ENCODE measurements at places on chromosomes 13 and 19.

- DNase-seq = no peak
Measured at GRCh38 chr19:4386041-4386782, 14.1 kb downstream of the SH3GL1 start.

- DNase-seq = no peak
Measured at GRCh38 chr13:42614436-42615035, 40.6 kb downstream of the TNFSF11 start.

DNA sequence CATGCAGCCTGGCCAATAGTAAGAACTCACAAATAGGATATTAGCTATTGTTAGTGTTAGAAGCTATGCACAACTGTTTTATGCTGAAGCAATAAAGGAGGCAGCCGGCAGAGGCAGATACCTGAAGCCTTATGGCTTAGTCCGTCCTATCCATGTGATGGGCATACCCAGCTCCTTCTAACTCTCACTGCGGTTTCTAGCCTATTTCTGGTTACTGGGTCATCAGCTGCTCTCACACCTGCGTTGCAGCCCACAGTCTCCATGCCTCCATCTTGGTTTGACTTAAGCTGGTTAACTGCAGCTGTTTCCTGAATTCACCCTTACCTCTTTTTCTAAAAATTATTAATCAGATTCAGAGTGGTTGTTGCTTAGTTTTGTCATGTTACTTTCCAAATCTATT is 40.5 kb upstream of the CNMD start:
- DNase-seq = no peak

DNA sequence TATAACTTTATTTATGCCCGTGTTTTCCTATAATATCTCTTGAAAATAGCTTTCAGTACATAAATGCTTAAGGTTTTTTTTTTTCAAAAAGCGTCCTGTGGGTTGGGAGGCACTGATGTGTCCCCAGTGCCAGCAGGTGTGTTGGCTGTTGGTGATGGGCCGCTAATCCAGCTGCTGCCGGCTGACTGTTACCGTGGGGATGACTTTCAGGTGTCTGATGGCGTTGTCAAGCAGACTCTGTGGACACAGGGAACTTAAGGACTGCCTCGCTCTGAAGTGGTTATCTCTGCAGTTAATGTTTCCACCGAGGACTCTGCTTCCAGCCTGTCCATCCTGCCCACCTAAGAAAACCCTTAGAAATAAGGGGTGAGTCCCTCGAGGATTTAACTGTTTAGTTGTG is 94.5 kb downstream of the ANKRD10 start:
- DNase-seq = no peak

GRCh38 chr19:29206453-29206852 is 6.5 kb downstream of the UQCRFS1 start:
- DNase-seq = no peak

DNA sequence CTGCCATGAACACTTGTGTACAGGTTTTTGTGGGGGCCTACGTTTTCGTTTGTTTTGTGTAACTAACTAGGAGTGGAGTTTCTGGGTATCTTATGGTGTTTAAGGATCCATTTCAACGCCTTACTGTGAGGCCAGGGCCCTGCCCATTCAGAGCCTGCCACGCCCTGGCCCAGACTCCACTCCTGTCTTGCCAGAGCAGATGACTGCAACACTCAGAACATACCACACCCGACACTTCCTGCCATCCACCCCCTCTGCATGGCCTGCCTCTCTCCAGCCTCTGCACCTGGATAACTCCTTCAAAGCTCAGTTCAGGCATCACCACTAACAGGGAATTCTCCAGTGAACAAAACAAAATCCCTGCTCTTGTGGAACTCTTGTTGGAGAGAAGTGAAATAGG is 43.2 kb downstream of the RGCC start:
- DNase-seq = no peak

GRCh38 chr13:48634636-48635035 is 19.1 kb upstream of the CYSLTR2 start:
- DNase-seq = no peak

GRCh38 chr19:46696052-46696451 is 20.9 kb downstream of the PRKD2 start:
- no peak for DNase-seq

GRCh38 chr19:44308011-44308410 is 3.2 kb upstream of the ZNF235 start:
- DNase-seq = no peak

DNA sequence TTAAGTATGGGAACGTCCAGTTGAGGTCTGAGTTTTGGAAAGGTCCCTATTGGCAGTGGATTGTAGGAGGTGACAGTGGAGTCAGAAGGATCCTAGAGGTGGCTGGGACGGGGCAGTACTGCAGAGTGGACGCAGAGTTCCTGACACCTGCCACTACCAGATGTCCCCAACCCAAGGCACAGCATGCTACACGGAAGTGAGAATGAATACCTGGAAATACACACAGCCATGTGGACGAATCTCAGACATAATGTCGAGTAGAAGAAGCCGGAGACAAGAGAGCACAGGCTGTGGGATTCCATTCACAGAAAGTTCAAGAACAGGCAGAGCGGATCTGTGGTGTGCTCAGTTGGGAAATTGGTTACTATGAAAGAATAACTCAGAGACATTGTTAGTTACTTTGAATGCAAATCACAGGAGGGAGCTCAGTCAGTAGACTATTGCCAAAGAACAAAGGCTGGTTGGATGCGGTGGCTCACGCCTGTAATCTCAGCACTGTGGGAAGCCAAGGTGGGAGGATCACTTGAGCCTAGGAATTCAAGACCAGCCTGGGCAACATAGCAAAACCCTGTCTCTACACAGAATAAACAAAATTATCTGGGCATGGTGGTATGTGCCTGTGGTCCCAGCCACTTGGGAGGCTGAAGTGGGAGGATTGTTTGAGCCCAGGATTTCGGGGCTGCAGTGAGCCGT is 37.4 kb downstream of the RYR1 start:
- no peak for DNase-seq

DNA sequence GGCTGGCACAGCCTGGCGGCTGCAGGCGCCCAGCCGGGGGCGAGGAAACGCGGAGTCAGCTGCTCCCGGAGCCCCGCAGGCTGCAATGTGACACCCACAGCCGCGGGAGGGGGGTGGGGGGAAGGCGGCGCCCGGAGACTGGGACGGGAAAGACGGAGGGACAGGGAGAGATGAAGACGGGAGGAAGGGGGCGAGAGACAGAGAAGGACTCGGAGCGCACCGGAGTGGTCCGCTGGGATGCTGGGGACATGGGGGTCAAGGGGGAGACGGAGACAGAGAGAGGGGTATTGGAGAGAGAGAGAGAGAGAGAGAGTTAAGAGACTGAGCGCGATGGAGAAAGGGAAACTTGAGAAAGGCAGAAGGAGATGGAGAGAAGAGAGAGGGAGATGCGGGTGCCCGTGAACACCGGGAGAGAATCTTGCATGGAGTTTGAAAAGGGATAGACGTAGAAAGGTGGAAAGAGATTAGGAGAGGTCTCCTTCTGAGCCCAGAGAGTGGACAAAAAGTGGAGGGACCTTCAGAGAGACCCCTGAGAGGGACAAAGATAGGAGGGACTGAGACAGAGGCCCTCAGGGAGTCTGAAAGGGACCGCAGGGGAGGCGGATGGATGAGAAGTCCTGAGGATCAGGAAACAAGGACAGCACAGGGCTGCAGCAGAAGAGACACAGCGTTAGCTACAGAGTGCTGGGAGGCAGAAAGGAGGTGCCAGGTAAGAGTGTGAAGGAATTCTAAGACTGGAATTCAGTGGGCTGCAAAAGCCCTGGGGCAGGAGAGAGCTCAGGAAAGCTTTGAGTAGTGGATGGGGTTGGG is 1.0 kb downstream of the SCN1B start:
- no peak for DNase-seq

GRCh38 chr13:33676045-33676989 is 141.6 kb upstream of the RFC3 start:
- DNase-seq = no peak

DNA sequence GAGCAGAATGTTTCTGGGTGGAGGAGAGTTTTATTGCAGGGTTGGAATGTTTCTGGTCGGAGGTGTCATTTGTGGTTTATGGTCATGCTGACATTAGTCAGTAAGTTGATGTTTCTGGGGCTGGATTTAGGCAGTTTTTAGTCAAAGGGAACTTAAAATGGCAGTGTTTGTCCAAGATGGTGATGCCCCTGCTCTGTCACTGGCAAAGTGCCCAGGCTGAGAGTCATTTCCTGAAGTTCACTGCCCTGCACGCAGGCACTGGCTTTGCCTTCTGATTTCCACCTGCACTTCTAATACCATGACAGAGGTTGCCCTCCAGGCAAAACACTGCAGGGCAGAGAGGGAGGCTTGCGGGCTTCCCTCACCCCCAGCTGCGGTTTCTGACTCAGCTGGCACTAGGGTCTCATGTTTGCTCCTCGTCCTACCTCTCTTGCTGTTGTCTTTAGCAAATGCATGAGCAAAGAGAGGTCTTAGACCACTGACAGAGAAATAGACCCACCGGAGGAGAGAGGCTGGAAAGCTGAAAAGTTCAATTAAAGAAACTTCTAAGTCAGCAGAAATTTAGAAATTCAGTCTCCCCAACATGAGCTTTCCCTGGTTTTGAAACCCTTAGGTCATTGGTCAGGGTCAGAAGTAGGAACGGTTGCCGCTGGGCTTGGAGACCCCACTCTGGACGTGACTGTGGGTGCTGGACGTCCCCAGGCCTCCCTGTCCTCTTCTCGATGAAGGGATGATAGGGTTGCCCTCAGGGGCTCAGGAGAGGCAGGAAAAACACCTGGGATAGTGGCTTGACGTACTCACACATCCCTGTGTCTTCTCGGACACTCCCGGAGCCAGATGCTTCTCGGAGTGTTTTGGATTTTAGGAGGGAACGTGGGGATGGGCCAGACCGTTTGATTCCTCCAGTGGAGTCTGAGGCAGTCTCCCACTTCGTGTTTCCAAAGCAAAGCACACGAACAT is 26.3 kb downstream of the TMEM255B start:
- DNase-seq = peak; percentile 71

DNA sequence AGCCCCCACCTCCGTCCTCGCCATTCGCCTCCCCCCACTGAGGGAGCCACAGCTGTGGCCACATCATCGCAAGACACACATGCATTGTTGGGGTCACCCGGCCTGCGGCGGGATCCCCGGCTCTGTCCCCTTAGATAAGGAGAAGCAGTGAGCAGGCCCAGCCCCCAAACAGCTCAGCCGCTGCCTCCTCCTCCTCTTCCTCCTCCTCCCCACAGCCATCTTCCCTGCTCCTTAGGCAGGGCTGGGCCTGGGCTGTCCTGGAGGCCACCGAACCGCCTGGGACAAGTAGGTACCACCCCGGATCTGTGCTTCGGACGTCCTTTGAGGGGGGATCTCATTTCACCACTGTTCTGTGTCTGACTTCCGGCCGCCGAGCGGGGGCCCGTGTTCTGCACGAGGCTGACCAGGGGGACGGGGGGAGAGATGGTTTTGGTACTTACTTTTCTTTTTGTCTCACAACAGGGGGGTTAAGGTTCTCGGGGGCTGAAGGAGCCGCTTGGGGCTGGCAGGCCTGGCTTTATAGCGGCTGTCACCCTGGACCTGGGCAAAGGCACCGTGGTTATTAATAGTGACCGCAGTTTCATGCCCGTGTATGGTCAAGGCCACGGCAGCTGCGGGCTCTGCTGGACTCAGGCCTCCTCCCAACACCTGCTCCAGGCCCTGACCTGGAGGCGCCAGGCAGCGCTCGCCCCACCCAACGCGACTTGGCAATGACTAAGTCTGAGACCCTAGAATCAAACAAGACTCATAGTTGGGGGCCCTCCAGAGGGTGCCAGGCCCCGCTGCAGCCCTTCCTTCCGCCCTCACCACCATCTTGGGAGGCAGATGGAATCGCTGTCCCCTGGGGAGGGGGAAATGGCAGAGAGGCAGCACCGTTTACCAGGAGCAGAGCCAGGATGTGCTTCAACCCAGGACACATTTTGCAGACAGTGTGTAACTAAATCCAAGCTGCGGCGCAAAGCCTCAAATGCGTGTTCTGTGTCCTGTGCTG is 18.3 kb downstream of the NMRK2 start:
- no peak for DNase-seq
